ENCODE measurements at places on chromosomes 2 and 18.

GRCh38 chr2:58503918-58504317 lies 262.8 kb upstream of the FANCL start:
- no peak for DNase-seq

DNA sequence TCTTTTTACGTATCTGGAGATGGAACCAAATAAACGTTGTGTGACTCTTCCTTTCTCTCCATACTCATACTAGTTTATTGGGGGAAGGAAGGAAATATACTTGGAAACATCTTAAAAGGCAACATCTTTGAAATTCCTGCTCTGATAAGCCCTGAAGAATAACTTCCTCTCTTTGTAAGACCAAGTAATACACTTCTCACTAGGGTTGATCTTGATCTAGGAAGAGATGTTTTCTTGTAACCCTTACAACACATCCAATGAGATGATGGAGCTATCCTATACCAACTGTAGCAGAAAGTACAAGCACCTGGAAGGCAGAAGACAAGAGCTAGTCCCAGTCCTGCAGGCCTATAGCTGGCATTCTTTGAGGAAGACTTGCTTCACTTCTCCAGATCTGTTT lies 2.0 kb downstream of the ANKRD44 start:
- no peak for DNase-seq

- no peak for DNase-seq
Measured at GRCh38 chr2:108612153-108612513, 77.9 kb downstream of the LIMS1 start.

- no peak for DNase-seq
Measured at GRCh38 chr2:48514348-48515003, 15.5 kb upstream of the STON1 start.
